ENCODE measurements at places on chromosomes 3 and 15. TPM values are rescaled to one million over a fixed set of nuclear protein-coding genes. Genes with fewer than 3 reads are reported as not detected.

The AP3B2 gene
- 0.25 TPM for total RNA-seq

The TRH gene
- total RNA-seq, result not detected

The ACVR2B gene
- total RNA-seq, result 4.3 TPM

The FANCD2OS gene
- not detected for total RNA-seq

The INKA1 gene
- 0.85 TPM for total RNA-seq

The KPNA1 gene
- 46.2 TPM for total RNA-seq

The STRC gene
- total RNA-seq, result 2.1 TPM

The C3orf49 gene
- not detected for total RNA-seq

The GOLGB1 gene
- 49.8 TPM for total RNA-seq

All from CD4-positive, alpha-beta T cell (primary cell).